Left cardiac atrium (tissue), 4 donors: ENCODE measurements at places on chromosomes 2 and 18. TPM values are rescaled to one million over a fixed set of nuclear protein-coding genes. Genes with fewer than 3 reads are reported as not detected.

DNA sequence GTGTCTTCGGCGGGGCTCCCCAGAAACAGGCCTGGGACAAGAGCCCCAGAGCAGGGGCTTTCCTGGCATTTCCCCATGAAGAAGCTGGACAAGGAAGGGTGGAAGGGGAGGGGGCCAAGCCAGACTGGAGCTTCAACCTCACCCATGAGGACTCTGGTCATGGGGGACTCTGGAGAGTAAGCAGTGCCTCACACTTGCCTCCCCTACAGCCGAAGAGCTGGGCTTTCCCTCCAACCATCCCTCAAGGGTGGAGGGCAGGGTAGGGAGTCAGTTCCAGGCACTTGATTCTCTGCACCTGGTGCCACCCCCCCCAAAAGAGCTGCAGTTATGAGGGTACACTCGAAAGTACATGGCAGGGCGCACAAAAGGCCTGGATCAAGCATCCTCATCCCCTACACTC, 246.6 kb downstream of the TFCP2L1 start:
- no peak for DNase-seq

DNA sequence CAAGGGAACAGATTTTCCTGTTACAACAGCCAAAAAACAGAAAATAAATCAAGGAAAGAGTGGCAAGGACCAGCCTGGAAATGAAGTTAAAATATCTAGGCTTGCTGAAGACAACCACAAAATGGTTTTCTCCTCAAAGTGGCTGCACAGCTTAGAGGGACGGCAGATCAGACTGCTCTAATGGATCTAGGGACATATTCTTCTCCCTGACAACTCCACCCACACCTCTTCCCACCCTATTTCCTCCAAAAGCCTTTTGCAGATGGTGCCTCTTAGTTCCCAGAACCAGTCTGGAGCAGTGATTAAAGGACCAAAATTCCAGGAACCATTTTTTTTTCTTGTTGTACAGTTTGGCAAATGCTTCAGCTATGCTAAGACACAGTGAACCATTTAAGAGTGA, 220.2 kb upstream of the SIX2 start:
- DNase-seq, result no peak

DNA sequence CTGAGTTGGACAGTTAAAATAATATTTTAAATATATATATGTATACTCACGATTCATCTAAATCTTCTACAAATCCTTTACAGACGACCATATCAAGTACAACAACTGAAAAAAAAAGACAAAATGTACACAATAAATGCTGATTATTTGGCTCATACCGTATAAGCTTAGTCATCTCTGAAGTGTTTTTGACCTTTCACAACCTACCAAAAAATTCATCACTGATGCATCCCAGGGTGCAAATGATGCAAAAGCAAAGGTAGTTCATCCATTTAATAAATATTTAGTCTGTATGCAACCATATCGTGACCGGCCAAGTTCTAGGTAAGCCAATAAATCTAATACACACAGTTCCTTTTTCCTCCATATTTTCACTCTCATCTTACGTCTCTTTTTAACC, 1.1 kb downstream of the TMX3 start:
- DNase-seq, result no peak

- no peak for DNase-seq
Measured at GRCh38 chr2:199467066-199467822, 9.5 kb upstream of the SATB2 start.

DNA sequence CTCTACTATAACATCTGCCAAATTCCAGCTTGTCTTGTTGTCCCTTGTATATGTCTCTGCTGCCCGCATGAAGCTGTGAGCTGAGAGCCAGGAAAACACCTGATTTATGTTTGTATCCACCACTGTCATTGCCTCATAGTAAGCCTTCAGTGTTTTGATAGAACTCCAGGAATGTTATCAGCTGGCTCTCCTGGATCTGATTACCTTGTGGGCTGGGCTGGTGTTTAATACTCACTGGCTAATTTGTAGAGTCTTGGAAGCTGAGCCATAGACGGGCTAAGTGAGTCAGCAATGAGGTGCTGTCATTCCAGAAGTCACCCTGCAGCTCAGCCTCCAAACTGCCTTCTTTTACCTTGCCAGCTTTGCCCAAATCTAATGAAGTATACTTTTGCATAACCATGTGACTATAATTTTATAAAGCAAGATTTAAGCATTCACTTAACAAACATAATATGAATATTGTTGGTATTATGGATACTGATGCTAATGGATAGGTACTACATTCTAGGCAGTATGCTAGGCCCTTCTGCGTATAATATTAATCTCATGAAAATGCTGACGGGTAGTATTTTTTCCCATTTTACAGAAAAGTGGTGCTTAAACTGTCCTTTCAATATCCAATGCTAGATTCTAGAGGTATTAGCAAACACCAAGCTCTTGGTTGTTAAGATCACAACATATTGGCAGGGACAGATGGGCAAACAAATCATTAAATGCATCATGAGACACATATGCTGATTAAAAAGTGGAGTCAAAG, 62.7 kb upstream of the GATA6 start:
- DNase-seq, result no peak

DNA sequence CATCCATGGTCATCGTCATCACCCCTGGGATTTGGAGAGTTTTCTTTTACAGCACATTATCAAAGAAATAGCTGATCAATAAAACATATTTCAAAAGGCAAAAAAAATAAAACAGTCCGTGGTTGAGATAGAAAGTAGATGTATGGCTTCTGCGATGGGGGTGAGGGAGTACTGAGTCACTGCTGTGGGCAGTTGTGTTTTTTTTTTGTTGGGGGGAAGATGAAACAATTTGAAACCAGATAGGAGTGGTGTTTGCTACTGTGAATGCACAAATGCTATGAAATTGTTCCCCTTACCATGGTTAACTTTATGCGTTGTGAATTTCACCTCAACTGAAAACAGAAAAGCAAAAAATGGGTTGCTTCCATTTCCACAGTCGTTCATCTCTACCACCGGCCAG, 11.9 kb upstream of the SALL3 start:
- no peak for DNase-seq

GRCh38 chr18:62324917-62325805, at the start of gene TNFRSF11A:
Gene TNFRSF11A, plus strand, starts transcription at chr18:62325310. Its CDS starts 43 bp downstream, at chr18:62325353.
- DNase-seq, result peak; percentile 32

GRCh38 chr2:20411361-20411894, 35.4 kb upstream of the RHOB start:
- DNase-seq, result peak; percentile 83

DNA sequence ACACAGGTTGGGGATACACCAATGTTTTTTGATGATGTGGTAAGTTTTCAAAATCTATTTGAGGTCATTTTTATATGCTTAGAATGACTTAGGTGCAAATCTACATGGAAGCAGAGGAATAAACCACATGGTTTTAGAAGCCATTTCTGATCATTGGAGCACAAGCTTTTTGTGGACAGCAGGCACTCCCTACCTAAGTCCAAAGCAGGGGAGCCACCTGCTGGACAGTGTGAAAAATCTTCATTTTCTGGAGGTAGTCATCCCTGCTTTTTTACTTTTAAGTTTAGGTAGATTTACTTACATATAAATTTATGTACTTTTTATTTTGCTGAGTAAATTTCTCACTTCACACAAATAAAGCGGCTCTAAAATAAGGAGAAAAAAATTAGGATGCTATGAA, 323.2 kb downstream of the PLCL1 start:
- DNase-seq, result peak; percentile 31

DNA sequence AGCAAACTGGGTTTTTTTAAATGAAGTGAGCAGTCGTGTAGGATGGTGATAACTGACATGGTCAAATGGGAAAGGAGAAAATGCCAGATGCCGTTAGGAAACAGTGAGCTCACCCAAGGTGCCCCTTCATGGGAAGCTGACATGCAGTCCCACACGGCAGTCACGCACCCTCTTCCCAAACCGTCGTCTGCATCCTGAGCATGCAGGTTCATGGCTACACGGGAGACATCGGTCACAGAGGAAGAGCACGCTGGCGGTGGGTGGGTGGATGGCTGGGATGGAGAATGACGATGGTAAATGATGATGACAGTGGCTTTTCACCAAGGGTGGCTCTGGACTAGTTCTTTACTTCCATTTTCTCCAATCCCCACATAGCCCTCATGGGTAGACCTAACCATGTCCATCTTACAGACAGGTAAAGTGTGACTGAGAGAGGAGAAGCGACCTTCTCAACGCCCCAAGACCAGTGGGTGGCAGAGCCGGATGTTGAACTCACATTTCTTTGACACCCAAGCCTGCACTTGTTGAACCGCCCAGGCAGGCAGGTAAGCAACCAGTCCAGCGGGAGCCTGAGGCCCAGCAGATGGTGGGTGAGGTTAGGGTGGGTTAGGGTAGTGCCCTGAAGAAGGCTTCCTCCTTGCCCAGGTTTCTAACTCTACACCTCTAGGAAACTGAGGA, 44.5 kb downstream of the TNS1 start:
- DNase-seq, result peak; percentile 9

DNA sequence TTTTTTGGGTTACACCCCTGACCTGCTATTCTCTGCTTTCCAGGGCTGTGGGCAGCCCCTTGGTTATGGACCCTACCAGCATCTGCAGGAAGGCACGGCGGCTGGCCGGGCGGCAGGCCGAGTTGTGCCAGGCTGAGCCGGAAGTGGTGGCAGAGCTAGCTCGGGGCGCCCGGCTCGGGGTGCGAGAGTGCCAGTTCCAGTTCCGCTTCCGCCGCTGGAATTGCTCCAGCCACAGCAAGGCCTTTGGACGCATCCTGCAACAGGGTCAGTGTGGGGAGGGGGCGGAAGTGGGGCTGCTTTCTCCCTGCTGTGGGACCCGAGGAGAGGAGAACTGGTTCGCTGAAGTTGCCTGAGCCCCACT, 9.7 kb upstream of the WNT10A start:
- DNase-seq, result no peak

The SULT1C4 gene
- total RNA-seq, result 4.5 TPM
